ENCODE measurements at places on chromosomes 13 and 19. TPM values are rescaled to one million over a fixed set of nuclear protein-coding genes. Genes with fewer than 3 reads are reported as not detected.

Gene INAFM1
- 6.2 TPM for total RNA-seq

Gene SLC15A1
- total RNA-seq = not detected

Gene PRRG2
- not detected for total RNA-seq

Gene VSTM1
- not detected for total RNA-seq

Gene LYPD5
- 3.2 TPM for total RNA-seq

Gene BRME1
- total RNA-seq = 0.49 TPM

Gene TPRX2
- total RNA-seq = not detected

Gene PCDH17
- 0.18 TPM for total RNA-seq

Gene F10
- 7.2 TPM for total RNA-seq

Gene SIGLEC8
- not detected for total RNA-seq

Gene ARL11
- not detected for total RNA-seq

Gene PLVAP
- 3.6 TPM for total RNA-seq

Gene DNAJB1
- total RNA-seq = 45.2 TPM

Gene OXGR1
- not detected for total RNA-seq

Gene ZFP36
- 47.3 TPM for total RNA-seq

Gene ITGBL1
- total RNA-seq = 4.2 TPM

Gene LILRB4
- not detected for total RNA-seq

Gene MEIS3
- 48.1 TPM for total RNA-seq

Gene SHANK1
- total RNA-seq = 2.8 TPM

Gene SAMD1
- 49.4 TPM for total RNA-seq
